Substantia nigra (tissue), 51 donors: ENCODE measurements at places on chromosomes 12 and 14.

DNA sequence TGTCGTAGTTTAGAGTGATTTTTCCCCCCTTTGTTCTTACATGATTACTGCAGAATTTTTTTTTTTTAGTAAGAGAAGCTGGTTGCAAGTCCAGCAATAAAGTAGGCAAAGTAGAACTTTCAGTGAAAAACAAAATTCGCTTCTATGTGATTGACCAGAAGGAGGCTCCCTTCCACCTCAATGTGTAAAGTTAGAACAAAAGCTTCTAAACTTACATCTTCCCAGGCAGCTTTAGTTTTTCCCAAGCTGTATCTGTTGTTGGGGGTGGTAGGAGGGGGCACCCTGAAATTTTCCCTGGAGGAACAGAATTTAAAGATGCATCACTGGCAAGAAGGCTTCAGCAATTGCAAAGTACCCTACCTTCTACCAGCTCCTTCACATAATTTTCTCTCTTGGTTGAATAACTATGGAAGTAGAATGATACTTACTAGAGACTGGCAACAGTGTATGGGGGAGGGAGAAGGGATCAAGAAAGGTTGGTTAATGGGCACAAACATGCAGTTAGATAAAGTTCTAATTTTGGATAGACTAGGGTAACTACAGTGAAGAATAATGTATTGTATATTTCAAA, 87.3 kb upstream of the E2F7 start:
- DNase-seq = no peak

DNA sequence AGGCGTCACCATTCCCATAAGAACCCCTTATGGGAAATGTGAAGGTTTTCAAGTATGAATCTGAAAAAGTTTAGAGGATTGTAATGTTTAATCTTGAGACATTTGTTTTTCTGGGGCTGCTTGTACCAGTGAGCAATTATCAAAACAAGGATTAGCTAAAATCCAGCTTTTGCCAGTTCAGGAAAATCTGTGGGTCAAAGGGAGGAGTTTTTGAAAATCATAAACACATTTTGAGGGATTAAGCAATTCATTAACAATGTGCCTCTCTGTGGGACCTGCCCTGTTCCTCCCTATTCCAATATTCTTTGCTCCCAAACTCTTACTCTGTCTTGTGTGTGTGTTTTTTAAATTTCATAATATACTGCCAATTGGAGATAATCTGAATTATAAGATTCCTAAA, 11.7 kb upstream of the DAAM1 start:
- no peak for DNase-seq

DNA sequence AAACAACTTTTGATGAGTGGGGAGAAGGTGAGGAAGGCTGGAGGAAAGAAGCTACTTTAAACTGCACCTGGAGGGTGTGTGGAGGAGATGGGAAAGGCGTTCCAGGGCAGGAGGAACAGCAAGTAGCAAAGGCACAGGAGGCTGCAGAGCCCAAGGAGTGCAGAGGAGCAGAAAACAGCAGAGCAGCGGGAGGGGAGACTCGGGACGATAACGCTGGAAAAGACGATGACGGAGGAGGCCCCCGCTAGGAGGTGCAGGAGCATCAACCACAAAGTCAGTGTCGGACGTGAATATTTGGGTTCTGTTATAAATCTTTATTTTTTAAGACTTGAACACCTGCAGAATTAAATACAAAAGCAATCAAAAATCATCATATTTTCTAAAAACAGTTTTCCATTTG, 44.9 kb downstream of the LGMN start:
- no peak for DNase-seq

DNA sequence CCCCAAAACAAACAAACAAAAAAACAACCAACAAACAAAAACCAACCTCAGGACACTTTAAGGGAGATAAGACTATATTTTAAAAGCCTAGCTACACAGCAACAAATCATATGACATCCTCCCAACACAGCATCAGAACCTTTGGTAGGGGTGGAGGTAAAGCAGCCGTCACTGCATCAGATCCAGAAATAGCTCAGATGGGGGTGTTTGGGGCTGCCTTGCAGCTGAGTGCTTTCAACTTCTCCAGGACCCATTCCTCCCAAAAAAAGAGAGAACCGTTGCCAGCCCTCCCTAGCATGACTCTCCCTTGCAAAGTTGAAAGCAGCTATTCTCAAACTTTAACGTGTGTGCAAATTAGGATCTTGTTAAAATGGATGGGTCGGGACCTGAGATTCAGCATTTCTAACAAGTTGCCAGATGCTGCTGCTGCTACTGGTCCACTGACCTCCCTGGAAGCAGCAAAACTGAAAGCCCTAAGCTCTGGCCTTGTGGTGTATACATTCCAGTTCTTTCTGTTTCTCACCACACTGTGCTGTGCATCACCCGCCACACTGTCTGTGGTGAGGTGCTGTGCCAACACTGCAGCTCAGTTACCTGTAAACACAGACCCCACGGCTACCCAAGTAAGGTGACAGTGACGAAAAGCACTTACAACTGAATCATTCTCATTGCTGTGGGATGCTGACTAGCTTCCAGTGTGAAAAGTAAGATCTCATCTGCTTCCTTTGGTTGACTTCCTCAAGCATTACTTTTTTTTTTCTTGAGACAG, 54.0 kb downstream of the SLC38A1 start:
- no peak for DNase-seq
